Colonic mucosa (tissue), 4 donors: ENCODE measurements at places on chromosomes 6 and 20. TPM values are rescaled to one million over a fixed set of nuclear protein-coding genes. Genes with fewer than 3 reads are reported as not detected.

Gene CRIP3
- total RNA-seq: 0.69 TPM

Gene CAGE1
- total RNA-seq: not detected

Gene TNFRSF6B
- total RNA-seq: 7.5 TPM

Gene MCCD1
- not detected for total RNA-seq

Gene SMOC2
- 25.6 TPM for total RNA-seq

Gene SLC17A3
- not detected for total RNA-seq

Gene EHMT2
- 52.1 TPM for total RNA-seq

Gene BMP6
- total RNA-seq: 2.1 TPM

Gene ID4
- total RNA-seq: 5.3 TPM

Gene RRAGD
- total RNA-seq: 2.0 TPM

Gene NMBR
- not detected for total RNA-seq

Gene ERMARD
- 15.7 TPM for total RNA-seq
